ENCODE measurements at places on chromosomes 3 and 15.

- peak; percentile 95 for DNase-seq
Observed at GRCh38 chr15:38129531-38130204, 123.0 kb upstream of the SPRED1 start.

DNA sequence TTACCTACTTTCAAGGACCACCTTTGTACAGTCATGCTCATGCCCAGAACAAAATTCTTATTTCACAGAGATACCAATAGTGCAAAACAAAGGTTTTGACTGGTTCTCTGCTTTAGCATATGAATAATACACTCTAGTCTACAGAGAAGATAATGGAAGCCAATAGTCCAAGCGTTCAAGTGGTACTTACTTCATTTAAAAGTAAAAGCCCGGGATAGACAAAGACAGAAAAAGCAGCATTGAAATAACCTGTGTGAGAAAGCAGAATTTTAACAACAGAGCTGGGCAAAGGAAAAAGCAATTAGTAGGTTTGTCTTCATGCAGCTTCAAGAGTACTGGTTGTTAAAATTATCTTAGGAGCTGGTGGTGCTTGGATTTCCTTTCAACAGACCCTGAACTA is 848.3 kb downstream of the FHIT start:
- no peak for DNase-seq

- no peak for DNase-seq
Observed at GRCh38 chr3:162329514-162329913, 832.9 kb downstream of the OTOL1 start.

DNA sequence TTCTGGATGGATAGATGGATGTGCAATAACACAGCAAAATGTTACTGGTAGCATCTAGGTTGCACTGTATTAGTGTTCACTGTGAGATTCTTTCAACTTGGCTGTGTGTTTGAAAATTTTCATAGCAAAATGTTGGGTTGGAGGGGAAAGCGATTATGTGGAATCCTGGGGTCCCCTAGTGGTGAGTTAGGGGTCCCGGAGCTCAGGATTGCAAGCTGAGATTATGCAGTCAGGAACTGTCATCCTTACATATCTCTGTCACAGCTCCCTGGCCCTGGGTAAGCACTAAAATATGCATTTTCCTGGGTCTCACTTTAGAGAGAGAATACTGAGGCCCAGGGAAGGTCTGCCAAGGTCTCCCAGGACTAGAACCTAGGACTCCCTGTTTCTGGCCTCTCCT is 77.2 kb downstream of the CEMIP start:
- DNase-seq = no peak

GRCh38 chr3:139302801-139303113 is 41.1 kb upstream of the MRPS22 start:
- no peak for DNase-seq

- no peak for DNase-seq
Observed at GRCh38 chr15:89777782-89778380, 1.7 kb downstream of the MESP2 start.

DNA sequence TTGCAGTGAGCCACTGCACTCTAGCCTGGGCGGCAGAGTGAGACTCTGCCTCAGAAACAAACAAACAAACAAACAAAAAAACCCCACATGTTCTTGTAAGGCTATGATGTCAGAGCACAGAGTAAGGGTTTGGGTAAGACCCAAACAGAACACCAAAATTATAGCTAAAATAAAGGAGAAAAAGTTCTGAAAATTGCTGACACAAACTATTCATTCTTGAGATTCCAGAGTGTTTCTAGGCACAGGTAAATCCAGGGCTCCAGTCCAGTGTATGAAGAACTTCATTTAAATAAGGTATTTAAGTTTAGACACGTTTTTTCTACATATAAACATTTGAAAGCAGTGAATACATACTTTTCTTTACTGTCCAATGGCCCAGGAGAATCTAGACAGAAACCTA is 3.9 kb downstream of the CDC25A start:
- DNase-seq = no peak

- DNase-seq = no peak
Observed at GRCh38 chr3:35643495-35643894, 4.2 kb downstream of the ARPP21 start.

DNA sequence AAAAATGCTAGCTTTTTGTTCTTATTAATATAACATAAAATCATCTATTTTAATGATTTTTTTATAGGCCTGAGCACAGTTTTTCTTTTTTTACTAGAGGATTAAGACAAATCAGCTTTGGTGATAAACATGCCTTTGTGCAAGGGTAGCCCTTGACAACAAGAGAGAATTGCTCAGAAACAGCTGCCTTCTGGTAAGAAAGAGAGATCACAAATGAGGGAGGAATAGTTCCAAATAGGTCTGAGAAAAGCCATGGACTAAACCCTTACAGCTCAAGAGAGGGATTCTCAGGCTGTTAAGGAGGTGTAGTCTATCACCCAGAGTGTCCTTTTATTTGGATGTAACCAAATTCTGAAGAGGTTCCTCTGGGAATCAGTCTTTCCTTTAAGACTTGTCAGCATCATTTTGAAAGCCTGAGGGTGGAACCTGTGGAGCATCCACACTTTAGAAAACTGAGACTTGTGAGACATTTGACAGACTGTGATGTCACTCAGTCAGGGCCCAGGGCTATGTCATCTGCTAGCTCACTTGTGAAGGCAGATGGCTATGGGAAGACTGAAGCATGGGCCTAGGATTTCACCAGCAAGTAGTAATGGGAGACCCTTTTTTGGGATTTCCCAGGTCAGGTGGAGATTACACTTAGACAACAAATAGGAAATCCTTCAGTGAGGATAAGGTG is 102.9 kb upstream of the KCNAB1 start:
- no peak for DNase-seq

DNA sequence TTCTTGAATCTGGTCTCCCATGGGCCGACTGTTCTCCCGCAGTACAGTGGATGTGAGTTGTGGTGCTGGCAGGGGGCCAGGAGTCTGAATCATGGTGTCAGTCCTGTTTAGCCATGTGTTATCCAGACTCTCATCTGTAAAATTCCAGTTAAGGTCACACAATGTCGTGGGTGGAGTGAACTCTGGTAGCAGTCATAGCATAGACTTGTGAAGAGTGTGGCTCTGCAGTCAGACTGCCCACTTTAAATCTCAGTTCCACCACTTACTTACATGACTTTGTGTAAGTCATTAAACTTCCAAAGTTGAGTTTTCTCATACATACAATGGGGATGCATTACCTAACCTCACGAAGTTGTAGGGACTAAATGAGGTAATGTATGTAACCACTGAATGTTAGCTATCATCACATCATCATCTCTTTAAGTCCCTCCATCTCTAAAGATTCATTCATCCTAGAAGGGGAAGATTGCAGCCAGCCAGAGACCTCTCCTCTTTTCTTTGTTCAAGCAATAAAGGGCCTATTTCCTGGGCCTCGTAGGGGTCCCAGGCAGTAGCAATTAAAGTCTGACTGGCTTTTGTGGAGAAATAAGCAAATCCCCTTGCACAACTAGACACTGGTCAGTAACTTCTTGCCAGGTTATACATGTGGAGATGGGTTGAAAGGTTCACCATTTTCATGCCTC is 93.9 kb downstream of the PCCB start:
- peak; percentile 11 for DNase-seq

DNA sequence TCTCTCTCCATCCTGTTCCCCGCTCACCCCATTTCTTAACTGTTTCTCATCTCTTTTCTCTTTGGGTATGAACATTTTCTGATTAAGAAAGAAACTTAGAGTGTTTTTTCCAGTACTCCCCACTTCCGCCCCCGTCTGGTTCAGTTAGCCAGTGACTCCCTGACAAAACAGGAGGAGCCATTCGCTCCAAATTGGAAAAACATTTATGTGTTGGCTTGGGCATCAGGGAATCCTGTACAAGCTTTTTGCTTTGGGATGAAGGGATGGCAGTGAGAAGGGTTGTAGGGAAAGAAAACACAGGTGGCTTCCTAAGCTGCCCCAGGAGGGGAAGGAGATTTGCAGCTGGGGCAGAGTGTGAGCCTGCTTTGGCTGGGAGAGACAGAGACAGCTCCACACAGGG is 47.0 kb downstream of the BOC start:
- DNase-seq = no peak

GRCh38 chr3:193744048-193744821 is 151.2 kb downstream of the OPA1 start:
- DNase-seq = no peak

- no peak for DNase-seq
Observed at GRCh38 chr3:173529062-173529711, 131.6 kb downstream of the NLGN1 start.

DNA sequence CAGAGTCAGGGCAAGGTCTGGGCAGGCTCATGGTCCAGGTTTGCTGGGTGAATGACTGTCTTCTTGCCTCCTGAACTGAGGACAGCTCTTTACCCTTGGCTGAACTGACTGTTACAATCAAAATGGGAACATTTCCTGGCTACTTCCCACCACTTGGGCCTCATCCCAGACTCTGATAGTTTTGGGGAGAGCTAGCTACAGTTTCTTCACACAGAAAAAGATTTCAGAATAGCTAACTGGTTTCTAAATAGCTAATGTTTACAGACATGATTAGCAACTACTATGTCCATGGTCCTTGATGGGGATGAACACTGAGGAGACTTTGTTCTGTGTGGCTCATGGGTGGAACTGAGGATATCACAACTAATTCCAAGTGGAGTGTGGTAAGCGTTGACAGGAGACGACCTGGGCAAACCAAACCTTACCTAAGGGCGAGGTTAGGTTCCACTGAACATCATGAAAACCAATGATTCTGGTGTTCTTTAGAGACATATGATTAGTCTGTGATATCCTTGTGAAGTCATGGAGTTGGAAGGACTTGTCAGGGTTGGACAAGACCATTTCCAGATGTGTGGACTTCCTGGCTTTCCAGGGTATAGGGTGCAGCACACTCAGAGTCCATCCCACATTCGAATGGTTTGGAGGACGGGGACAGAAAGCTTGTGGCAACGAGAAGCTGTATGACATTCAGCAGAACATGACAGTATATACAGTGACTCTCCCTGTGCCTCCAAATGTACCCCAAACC is 7.3 kb downstream of the ALPK3 start:
- DNase-seq = peak; percentile 54

DNA sequence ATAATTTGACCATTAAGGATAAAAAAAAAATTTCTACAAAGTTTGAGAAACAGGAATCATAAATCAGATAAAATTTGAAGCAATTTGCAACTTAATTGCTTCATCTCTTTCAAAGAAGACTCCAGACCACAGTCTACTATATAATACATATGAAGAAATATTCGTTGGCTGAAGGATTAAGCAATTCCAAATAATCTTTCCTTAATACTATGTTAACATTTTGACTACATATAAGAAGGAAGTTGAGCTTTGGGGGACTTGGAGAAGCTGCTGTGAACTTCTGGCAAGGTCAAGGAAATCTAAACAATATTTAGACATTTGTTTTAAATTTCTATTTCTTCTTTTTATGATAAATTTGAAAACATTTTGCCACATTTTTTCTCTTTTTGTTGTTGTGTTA is 13.5 kb upstream of the GABRR3 start:
- DNase-seq = no peak

GRCh38 chr3:12532182-12532581 is 13.1 kb downstream of the MKRN2OS start:
- no peak for DNase-seq

GRCh38 chr15:35141743-35142471 is 56.8 kb upstream of the NANOGP8 start:
- DNase-seq = no peak

GRCh38 chr15:42402455-42403205 is 43.3 kb downstream of the CAPN3 start:
- no peak for DNase-seq

GRCh38 chr3:69869643-69870042 is 129.9 kb upstream of the SAMMSON start:
- DNase-seq = no peak

DNA sequence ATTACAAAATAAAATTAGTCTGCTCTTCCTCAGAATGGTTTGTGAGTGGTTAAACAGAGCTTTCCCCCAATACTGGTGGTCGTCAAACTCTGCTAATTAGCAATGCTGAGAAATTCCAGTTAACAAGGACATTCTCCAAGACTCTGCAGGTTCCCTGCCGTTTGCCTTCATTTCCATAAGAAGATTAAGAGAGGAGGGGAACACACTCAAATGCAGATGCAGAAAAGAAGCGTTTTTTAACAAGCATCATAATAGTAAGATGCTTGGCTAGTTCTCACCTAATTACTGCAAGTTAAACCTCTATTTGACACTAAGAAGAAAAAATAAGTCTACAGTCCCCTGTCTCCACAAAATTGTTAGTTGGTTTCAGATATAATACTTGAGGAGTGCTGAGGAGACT is 3.7 kb upstream of the SOX2 start:
- no peak for DNase-seq

Data from pons (tissue), 1 donor.